ENCODE measurements at places on chromosomes 7 and 10. TPM values are rescaled to one million over a fixed set of nuclear protein-coding genes. Genes with fewer than 3 reads are reported as not detected.

PGAM1 gene
- total RNA-seq: 161 TPM

ZNF425 gene
- total RNA-seq: 2.5 TPM

VWA2 gene
- total RNA-seq: 6.5 TPM

MACROH2A2 gene
- 21.7 TPM for total RNA-seq

AKR1C4 gene
- total RNA-seq: not detected

WAPL gene
- 34.7 TPM for total RNA-seq

OR2A7 gene
- 12.3 TPM for total RNA-seq

LEP gene
- not detected for total RNA-seq

CH25H gene
- 3.2 TPM for total RNA-seq

GPR26 gene
- total RNA-seq: not detected

FKBP6 gene
- total RNA-seq: 0.13 TPM

CREB5 gene
- total RNA-seq: 27.2 TPM

STAMBPL1 gene
- total RNA-seq: 6.9 TPM

NUTM2E gene
- total RNA-seq: 0.16 TPM

DNA sequence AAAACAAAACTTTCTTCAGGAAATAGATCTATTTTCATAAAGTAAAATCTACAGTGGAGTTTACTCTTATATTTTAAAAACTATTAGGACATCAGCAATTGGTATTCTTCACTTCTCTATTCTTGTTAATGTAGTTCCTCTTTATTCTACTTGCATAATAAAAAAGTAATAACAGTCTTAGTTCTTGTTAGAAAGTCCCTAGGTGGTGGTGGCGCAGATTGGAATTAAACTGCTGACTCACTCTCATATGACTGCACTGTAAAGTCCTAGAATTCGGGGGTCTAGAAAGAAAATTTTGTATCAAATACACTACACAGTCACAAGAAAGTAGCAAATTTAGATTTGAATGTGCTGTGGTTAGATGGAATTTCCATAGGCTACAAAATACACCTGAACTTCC, 44.6 kb upstream of the TES start:
- H3K27me3 ChIP-seq: no peaks in the 10 kb centered on the region
- H3K4me1 ChIP-seq: no peaks in the 10 kb centered on the region
- H3K4me3 ChIP-seq: no peak overlapping the region
- no peak for DNase-seq

- no peak overlapping the region for H3K27ac ChIP-seq
- no peaks in the 10 kb centered on the region for H3K27me3 ChIP-seq
- no peaks in the 10 kb centered on the region for H3K4me1 ChIP-seq
- DNase-seq: no peak
- no peak overlapping the region for H3K4me3 ChIP-seq
Measured at GRCh38 chr7:107372298-107372697, 97.6 kb upstream of the GPR22 start.

DNA sequence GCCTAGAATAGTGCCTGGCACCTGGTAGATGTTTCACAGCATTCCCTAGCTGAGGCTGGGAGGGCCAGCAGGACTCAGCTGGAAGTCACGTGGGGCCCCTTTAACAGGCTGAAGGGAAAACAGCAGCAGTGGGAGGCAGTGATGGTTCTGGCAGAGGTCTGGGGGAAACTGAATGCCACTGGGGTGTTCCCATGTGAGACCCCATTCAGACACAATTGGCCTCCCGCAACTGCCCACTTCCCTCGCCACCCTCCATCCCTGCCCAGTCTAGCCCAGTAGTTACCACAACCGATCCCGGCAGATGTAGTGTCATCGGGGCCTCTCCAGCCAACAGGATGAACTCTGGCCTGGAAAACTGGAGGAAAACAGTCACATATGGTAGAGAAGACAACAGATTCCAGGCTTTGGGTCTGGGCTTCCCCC, 38.3 kb downstream of the FRMPD2 start:
- DNase-seq: no peak
- H3K27ac ChIP-seq: no peak overlapping the region
- H3K4me3 ChIP-seq: no peak overlapping the region
- no peaks in the 10 kb centered on the region for H3K4me1 ChIP-seq
- H3K36me3 ChIP-seq: no peaks in the 10 kb centered on the region
- no peaks in the 10 kb centered on the region for H3K27me3 ChIP-seq

DNA sequence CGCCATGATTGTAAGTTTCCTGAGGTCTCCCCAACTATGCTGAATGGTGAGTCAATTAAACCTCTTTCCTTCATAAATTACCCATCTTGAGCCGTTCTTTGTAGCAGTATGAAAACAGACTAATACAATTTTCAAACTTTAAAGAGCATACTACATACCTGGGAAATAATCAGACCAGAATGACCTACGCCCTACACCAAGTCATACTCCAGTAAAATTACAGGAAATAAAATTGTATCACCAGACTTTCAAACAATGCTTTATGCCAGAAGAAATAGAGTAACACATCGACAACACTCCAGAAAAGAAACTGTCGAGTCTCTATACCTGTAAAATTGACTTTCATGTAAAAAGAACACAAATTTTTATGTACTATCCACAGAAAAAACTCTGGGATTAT, 18.7 kb downstream of the RSU1 start:
- H3K4me1 ChIP-seq: no peaks in the 10 kb centered on the region
- H3K36me3 ChIP-seq: no peaks in the 10 kb centered on the region
- H3K27ac ChIP-seq: no peak overlapping the region
- no peak overlapping the region for H3K4me3 ChIP-seq

DNA sequence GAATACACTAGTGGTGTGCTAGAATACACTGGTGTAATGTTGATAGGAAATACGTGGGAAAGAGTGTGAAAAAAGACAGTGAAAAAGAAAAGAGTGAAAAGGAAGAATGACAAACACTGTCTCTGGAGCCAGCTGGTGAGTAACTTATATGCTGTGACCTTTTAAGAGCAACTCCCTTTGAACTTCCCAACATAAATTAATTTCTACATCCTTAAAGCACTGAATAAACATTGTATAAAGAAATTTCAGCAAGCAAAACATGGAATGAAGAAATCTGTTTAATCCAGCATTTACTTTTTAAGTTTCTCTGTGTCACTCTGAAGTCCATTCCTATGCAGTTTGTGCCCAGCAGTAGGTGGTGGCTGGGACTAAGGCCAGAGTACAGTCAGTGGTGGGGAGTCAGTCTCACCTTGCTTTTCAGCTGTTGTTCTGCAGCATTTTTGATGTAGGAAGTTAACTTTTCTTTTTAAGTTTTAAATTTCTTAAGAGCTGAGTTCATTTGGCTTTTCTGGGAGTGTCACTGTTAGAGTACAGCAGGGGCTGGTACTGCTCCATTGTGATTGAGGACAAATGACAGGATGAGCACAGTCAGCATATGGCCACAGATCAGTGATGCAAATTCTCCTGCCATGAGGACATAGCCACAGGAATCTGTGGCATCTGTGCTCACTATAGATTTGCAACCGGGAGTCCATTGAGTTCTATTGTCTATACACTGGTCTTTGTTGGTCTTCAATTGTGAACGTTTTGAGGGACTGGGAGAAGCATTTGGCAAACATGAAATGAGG, 321.8 kb downstream of the ZNF248 start:
- no peak for DNase-seq
- H3K27me3 ChIP-seq: no peaks in the 10 kb centered on the region
- H3K27ac ChIP-seq: no peak overlapping the region
- H3K4me3 ChIP-seq: no peak overlapping the region
- no peaks in the 10 kb centered on the region for H3K4me1 ChIP-seq

- DNase-seq: no peak
- H3K36me3 ChIP-seq: peaks cover 11% of the 10 kb centered on the region
- peak overlapping the region; percentile 53 for H3K4me3 ChIP-seq
- no peak overlapping the region for H3K27ac ChIP-seq
Measured at GRCh38 chr7:155001756-155002410, 1.0 kb downstream of the PAXIP1 start.

DNA sequence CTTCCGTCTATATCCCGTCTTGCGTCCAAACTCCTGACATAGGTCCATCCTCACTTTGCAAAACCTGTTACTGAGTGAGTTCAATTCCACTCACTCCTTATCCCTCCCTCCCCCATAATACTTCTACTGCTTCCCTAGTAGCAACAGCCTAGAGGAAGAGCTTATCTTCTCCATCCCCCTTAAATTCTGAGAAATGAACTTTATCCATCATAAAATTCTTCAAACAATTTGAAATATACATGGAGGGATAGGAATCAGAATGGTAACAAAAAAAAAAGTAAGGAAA, 27.6 kb downstream of the SEMA3C start:
- H3K27me3 ChIP-seq: no peaks in the 10 kb centered on the region
- no peaks in the 10 kb centered on the region for H3K4me1 ChIP-seq
- DNase-seq: no peak
- no peak overlapping the region for H3K27ac ChIP-seq
- H3K4me3 ChIP-seq: no peak overlapping the region

GRCh38 chr10:111246814-111247452, 170.1 kb downstream of the ADRA2A start:
- no peak overlapping the region for H3K4me3 ChIP-seq
- DNase-seq: no peak
- H3K27me3 ChIP-seq: no peaks in the 10 kb centered on the region

- H3K4me3 ChIP-seq: no peak overlapping the region
- H3K27me3 ChIP-seq: no peaks in the 10 kb centered on the region
- no peak for DNase-seq
- no peaks in the 10 kb centered on the region for H3K4me1 ChIP-seq
Measured at GRCh38 chr7:17247357-17247756, 51.1 kb upstream of the AHR start.

DNA sequence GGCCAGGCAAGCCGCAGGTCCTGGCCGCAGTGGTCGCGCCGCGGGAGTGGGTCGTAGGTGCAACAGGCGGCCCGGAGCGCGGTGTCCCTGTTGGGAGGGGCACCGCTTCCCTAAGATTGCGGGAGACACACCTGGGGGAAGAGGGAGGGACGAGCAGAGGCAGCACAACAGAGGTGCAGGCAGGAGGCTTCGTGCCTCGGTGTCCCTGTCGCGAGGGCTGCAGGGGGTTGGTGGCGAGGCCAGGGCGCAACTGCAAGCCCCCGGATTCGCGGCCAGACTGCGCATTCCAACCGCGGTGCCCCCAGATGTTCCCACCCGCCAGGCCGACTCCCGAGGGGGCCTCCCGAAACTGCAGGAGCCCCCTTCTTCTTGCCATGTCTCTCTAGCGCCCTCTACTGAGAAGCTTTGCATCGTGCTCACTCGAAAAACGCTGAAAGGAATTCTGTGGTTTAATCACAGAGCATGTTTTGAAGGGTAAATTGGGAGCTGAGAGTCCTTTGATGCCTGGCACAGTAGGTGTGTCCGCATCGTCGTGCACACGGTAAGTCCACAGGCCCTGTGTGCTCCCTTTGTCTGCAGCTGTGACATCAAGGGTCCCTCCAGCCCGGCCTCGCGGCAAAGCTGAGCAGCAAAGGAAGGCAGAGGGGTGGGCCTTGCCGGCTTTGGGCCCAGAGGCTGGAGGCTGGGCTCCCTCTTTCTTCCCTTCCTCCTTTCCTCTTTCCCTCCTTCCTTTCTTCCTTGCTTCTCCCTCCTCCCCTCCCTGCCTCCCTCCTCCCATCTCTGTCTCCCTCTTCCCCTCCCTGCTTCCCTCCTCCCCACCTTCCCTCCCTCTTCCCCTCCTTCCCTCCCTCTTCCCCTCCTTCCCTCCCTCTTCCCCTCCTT, 6.2 kb upstream of the MBL2 start:
- H3K36me3 ChIP-seq: no peaks in the 10 kb centered on the region
- no peak overlapping the region for H3K4me3 ChIP-seq
- DNase-seq: peak; percentile 70
- no peaks in the 10 kb centered on the region for H3K4me1 ChIP-seq
- H3K27ac ChIP-seq: no peak overlapping the region

GRCh38 chr10:12922117-12922900, 79.2 kb downstream of the CCDC3 start:
- no peak overlapping the region for H3K4me3 ChIP-seq
- H3K27ac ChIP-seq: no peak overlapping the region
- no peaks in the 10 kb centered on the region for H3K27me3 ChIP-seq
- DNase-seq: no peak

- peaks cover 4% of the 10 kb centered on the region for H3K36me3 ChIP-seq
- no peak for DNase-seq
- H3K4me1 ChIP-seq: no peaks in the 10 kb centered on the region
Measured at GRCh38 chr10:58384095-58384494, 1.1 kb upstream of the TFAM start.

GRCh38 chr7:41005374-41005901, 697.5 kb downstream of the INHBA start:
- H3K4me1 ChIP-seq: no peaks in the 10 kb centered on the region
- no peak for DNase-seq
- H3K4me3 ChIP-seq: no peak overlapping the region
- H3K36me3 ChIP-seq: no peaks in the 10 kb centered on the region
- no peaks in the 10 kb centered on the region for H3K27me3 ChIP-seq

DNA sequence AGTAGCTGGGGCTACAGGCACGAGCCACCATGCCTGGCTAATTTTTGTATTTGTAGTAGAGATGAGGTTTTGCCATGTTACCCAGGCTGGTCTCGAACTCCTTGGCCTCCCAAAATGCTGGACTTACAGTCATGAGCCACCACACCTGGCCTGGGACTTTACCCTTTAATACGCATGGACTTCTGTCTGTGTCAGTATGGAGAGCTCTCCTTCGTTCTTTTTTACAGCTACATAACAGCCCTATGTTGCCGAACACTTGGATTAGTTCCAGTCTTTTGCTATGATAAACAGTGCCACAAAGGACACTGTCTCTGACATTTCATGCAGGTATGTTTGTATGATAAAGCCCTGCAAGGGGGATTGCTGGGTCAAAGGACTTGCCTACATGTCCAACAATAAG, 10.9 kb upstream of the OAT start:
- H3K27ac ChIP-seq: no peak overlapping the region
- H3K36me3 ChIP-seq: no peaks in the 10 kb centered on the region
- H3K27me3 ChIP-seq: no peaks in the 10 kb centered on the region
- DNase-seq: no peak

DNA sequence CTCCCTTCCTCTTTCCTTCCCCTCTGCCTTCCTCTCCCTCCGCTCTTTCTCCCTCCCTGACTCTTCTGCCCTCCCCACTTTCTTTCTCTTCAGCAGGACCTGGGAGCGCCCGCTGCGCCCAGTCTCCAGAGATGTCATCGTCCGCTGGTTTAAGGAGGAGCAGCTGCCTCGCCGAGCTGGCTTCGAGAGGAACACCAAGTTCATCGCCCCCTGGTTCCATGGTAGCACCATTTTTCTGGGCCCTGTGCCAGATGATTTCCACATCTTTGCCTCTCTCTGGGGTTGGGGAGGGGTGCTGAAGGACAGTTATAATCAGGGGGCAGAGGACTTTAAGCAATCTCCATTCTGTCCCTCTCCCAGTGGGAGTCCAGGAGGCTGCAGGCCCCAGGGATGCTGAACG, 71.6 kb downstream of the SH2D4B start:
- no peaks in the 10 kb centered on the region for H3K27me3 ChIP-seq
- no peak overlapping the region for H3K27ac ChIP-seq
- H3K4me3 ChIP-seq: no peak overlapping the region

- no peaks in the 10 kb centered on the region for H3K4me1 ChIP-seq
- no peaks in the 10 kb centered on the region for H3K27me3 ChIP-seq
Measured at GRCh38 chr10:3295582-3296151, 123.1 kb upstream of the PITRM1 start.

Measured in kidney (tissue), 22 donors.